ENCODE measurements at places on chromosomes 1 and 21.

- DNase-seq: no peak
These were observed 827 bp upstream of the URB1 start for GRCh38 chr21:32393677-32394001.

GRCh38 chr1:156115514-156116374, 1.2 kb downstream of the LMNA start:
- DNase-seq: no peak

DNA sequence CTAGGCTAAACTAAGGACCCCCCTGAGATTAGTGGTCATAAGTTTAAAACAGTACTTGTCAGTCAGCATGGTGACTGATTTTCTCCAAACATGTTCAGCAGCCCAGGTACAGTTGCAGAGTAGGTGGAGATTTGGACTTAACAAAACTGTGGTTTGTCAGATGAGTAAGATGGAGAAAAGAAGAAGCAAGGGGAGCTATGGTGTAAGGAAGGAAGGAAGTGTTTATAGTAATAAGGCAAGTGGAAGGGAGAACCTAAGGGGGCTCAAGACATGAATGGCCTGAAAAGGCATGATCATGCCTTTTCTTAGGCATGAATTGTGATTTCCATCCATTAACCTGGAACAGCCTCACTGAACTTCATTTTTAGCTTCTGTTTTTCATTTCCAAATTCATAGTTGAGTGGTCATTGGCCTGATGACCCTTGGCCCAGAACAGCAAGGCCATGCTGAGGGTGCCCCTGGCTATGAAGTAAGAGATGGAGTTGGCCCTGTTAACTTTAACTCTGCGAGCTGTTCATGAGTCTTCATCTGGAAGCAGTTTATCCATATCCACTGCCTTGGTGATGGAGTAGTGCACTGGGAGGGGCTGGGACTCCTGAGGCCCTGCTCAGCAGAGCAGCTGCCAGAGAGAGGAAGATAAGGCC, 60.7 kb downstream of the LRRC8D start:
- no peak for DNase-seq

DNA sequence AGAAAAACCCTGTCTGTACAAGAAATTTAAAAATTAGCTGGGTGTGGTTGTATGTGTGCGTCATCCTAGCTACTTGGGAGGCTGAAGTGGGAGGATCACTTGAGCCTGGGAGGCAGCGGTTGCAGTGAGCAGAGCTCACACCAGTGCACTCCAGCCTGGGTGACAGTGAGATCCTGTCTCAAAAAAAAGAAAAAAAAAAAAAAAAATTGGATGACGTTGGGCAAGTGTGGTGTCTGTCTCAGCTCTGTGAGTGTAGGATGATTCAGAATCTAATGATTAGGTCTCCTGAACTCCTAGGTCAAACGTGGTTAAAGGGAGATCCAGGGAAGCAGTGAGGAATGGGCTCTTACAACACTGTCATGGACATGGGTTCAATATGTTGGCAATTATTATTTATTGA, 435.9 kb downstream of the KIF26B start:
- no peak for DNase-seq

DNA sequence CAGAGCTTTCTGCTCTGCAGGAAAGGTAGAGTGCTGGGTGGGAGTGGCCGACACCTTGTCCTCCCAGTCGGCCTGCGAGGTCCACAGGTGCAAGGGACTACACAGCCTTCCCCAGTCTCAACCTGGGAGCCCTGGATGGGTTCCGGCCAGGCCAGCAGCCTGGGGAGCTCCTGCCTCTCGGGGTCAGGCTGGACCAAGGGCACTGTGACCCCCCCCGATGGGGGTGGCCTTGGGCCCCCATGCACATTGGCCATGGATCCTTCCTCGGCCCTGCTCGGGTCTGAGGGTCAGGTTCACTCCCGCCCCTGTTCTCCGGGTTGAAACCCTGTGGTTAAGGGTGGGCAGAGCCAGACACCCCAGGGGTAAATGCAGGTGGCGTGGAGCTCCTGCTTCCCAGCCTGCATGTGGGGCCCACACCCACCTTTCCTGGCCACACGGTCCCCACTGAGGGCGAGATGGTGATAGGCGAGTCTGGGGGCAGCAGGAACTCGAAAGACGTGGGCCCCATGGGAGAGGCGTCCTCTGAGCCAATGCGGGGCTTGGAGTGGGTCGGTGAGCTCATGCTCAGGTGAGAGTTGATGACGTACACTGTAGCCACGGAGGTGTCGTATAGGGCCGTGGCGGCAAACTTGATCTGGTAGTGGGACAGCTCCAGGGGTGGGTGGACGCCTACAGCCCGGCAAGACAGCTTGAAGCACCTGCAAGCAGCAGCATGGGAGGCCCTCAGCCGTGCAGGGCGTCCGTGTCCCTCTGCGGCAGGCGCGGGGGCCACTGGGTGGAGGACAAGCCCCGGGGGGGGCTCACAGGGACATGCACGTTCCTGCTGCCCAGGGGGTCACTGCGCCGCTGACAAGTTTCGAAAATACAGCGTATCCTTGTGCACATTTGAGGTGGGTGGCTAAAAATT, 10.8 kb upstream of the TMEM52 start:
- DNase-seq: no peak

DNA sequence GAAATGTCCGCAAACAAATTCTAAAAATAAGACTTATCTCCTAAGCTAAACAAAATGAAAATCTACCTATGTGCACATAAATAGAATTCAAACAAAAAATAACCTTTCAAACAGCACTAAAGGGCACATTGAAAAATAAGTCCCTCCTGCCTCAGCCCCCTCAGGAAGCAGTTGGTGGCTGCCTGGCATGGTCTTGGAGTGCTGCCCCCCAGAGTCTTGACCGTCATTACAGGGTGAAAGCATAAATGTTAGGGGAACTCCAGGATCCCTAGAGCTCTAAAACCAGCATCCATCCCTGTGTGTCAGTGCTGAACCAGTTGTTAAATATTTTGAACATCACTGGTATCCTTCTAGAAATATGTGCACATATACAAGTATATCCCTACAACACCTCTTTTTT, 6.5 kb upstream of the NPL start:
- no peak for DNase-seq

Measured in activated naive CD4-positive, alpha-beta T cell (primary cell).